ENCODE measurements at places on chromosomes 2 and 18. TPM values are rescaled to one million over a fixed set of nuclear protein-coding genes. Genes with fewer than 3 reads are reported as not detected.
A peak's percentile ranks its signal among the peaks of the same experiment; 100 is the strongest.

GRCh38 chr2:32752952-32753351, 125.1 kb downstream of the TTC27 start:
- peaks cover 20% of the 10 kb centered on the region for H3K4me1 ChIP-seq
- no peak overlapping the region for H3K27ac ChIP-seq
- no peak for DNase-seq
- H3K27me3 ChIP-seq: no peaks in the 10 kb centered on the region
- H3K36me3 ChIP-seq: no peaks in the 10 kb centered on the region
- no peak overlapping the region for H3K4me3 ChIP-seq

DNA sequence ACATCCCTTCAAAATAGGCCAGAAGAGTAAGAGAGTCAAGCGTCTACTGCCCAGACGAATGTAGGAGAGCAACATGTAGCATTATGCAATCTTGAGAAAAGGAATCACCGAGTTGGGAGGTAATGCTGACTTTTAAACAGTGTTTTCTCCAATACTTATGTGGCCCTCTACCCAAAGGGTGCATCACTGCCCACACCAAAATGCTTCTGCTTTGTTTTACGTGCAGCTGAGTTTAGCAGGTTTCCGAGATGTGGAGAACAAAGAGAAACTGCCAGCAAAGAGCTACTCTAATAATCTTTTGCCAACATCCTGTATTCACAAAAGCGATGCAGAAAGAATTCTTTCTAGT, 63.4 kb upstream of the ZEB2 start:
- no peak overlapping the region for H3K4me3 ChIP-seq
- DNase-seq: no peak
- no peak overlapping the region for H3K27ac ChIP-seq
- H3K27me3 ChIP-seq: no peaks in the 10 kb centered on the region
- no peaks in the 10 kb centered on the region for H3K36me3 ChIP-seq

DNA sequence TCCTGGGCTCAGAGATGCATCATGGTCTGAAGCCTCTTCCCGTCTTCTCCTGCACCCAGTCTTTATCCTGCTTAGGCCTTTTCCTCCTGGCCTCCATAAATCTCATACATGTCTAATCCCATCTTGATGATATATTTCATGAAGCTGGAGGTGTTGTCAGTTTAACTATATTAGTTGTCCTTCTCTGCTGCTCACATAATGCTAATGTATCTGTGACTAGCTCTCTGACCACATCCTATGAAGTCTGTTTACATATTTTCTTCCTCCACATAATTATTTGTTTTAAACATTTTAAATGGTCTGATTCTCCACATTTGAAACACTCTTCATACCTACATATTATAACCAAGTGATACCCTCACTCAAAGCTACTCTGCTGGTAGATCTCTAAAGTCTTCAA, 315.2 kb upstream of the RND3 start:
- no peaks in the 10 kb centered on the region for H3K36me3 ChIP-seq
- H3K4me3 ChIP-seq: no peak overlapping the region

GRCh38 chr2:175008801-175009495, 3.8 kb upstream of the CHN1 start:
- peaks cover 42% of the 10 kb centered on the region for H3K27me3 ChIP-seq
- H3K4me1 ChIP-seq: peaks cover 22% of the 10 kb centered on the region
- no peak overlapping the region for H3K27ac ChIP-seq
- H3K4me3 ChIP-seq: no peak overlapping the region
- DNase-seq: no peak

- H3K36me3 ChIP-seq: no peaks in the 10 kb centered on the region
- H3K27ac ChIP-seq: no peak overlapping the region
- no peak for DNase-seq
- H3K4me3 ChIP-seq: no peak overlapping the region
- no peaks in the 10 kb centered on the region for H3K27me3 ChIP-seq
Measured at GRCh38 chr2:98519156-98519555, 74.5 kb downstream of the INPP4A start.

- H3K4me3 ChIP-seq: no peak overlapping the region
- no peaks in the 10 kb centered on the region for H3K36me3 ChIP-seq
- no peak for DNase-seq
- no peaks in the 10 kb centered on the region for H3K4me1 ChIP-seq
- no peaks in the 10 kb centered on the region for H3K27me3 ChIP-seq
Measured at GRCh38 chr2:123035541-123035940, 989.5 kb upstream of the CNTNAP5 start.

- peaks cover 19% of the 10 kb centered on the region for H3K36me3 ChIP-seq
- H3K27me3 ChIP-seq: no peaks in the 10 kb centered on the region
- H3K27ac ChIP-seq: no peak overlapping the region
- H3K4me3 ChIP-seq: no peak overlapping the region
- peaks cover 11% of the 10 kb centered on the region for H3K4me1 ChIP-seq
- DNase-seq: no peak
Measured at GRCh38 chr2:240589850-240590525, 3.5 kb downstream of the CAPN10 start.

GRCh38 chr2:126766295-126766968, 110.5 kb downstream of the GYPC start:
- 0 out of 2 replicates have a peak, but pooled peaks cover 3% of the 10 kb centered on the region for H3K27me3 ChIP-seq
- no peak for DNase-seq
- H3K4me1 ChIP-seq: no peaks in the 10 kb centered on the region
- no peak overlapping the region for H3K4me3 ChIP-seq
- no peak overlapping the region for H3K27ac ChIP-seq

DNA sequence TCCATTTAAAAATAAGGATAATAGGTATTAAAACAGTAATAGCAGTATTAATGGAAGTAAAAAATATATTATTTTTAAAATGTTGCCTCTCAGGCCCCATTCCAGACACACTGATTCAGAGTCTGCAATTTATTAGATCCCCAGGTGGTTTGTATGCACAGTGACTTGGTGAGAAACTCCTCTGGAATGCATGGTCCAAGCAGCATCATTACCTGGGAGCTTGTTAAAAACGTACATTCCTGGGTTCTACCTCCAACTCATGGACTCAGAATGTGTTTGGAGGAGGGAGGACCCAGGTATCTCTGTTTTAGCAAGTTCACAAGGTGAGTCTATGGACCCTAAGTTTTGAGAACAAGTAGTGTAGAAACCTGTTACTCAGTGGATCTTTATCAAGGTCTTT, 95.6 kb downstream of the ITGA4 start:
- peaks cover 4% of the 10 kb centered on the region for H3K27me3 ChIP-seq
- no peak overlapping the region for H3K4me3 ChIP-seq
- no peak for DNase-seq
- H3K27ac ChIP-seq: no peak overlapping the region
- no peaks in the 10 kb centered on the region for H3K36me3 ChIP-seq

GRCh38 chr2:179449010-179449409, 184.4 kb upstream of the SESTD1 start:
- H3K27me3 ChIP-seq: no peaks in the 10 kb centered on the region
- H3K36me3 ChIP-seq: no peaks in the 10 kb centered on the region
- H3K27ac ChIP-seq: no peak overlapping the region

DNA sequence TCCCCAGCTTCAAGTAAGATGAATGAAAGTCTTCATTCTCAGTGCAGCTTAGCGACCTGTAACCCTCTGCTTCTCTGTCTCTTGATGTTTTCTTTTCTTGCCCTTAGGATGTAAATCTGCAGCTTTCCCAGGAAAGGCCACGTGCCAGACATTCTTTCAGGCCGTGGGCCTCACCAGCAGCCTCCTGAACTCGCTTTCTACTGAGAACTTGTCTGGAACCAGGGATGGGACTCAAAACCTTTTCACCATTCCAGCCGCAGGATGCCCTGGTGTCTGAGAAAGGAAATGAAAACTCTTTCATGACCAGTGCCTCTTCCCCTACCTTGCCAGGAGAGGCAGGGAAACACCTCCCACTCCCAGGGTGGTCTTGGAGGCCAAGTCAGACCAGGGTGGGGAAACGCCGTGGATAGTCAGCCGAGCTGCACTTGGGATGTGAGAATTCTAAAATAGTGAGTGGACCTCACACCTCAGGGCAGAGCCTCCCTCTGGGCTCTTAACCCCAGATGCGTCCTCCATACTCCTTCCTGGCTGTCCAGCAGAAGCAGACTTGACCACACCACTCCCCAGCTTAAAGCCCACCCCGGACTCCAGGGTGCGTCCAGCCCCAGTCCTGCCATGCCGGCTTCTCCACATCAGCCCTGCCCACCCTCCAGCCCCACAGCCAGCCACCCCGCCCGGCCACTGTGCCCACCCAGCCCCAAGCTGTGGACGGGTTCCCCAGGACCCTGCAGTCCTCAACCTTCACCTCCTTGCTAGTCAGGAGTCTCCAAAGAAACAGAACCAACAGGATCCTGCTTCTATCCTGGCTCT, 115.5 kb downstream of the TWIST2 start:
- DNase-seq: peak; percentile 34
- no peak overlapping the region for H3K27ac ChIP-seq
- no peaks in the 10 kb centered on the region for H3K27me3 ChIP-seq
- no peaks in the 10 kb centered on the region for H3K4me1 ChIP-seq

DNA sequence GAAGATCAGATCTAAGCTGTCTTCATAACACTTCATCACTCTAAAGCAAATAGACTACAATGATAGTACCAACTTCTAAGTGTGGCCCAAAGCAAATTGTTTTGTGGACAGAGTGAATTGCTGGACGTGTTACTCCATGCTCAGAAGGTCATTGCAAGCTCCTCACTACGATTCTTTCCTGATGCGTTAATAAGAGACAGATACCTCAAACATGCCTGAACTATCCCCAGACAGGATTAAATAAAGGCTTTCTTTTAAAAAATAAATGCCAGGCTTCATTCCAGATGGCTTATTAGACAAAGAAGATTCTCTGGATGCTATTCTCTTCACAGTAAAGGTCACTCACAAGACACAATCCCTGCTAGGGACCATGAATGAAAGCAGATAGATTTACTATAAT, 621.2 kb downstream of the DCDC2C start:
- H3K27me3 ChIP-seq: no peaks in the 10 kb centered on the region
- H3K4me1 ChIP-seq: no peaks in the 10 kb centered on the region
- no peak for DNase-seq
- H3K27ac ChIP-seq: no peak overlapping the region
- H3K36me3 ChIP-seq: no peaks in the 10 kb centered on the region

DNA sequence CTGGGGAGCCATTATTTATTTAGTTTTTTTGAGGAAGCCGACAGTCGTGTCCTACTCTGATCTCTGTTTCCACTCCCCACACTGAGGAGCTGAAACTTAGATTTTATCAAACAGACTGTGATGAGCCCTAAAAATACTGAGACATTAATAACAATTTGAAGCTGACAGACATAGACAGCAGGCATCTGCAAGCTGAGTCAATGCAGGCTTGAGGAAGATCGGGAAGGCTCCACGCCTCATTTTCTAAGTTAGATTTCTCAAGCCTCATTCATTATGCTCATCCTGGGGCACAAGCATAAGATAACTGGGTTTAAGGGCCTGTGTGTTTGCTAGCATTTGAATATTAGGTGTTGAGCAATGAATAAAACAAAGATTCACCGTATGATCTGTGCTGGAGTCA, 26.3 kb downstream of the EFR3B start:
- no peaks in the 10 kb centered on the region for H3K27me3 ChIP-seq
- no peaks in the 10 kb centered on the region for H3K36me3 ChIP-seq
- no peak overlapping the region for H3K4me3 ChIP-seq
- H3K27ac ChIP-seq: no peak overlapping the region

DNA sequence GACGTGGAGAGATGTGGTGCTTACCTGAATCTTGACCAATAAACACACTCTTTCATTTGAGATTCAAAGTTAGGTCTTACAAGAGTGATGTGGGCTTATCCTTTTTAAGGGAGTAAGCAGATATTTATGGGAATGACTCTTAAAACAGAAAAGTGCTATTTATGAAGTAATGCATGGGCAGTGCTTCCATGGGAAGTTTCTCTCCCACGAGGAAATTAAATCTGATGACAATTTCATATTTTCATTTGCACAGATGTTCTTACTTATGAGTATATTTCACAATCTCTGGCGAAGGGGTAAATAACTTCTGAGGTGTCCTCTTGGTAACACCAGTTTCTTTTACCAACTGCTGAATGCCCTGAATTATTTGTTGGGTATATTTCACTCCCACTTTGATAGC, 21.0 kb downstream of the PNPT1 start:
- peaks cover 44% of the 10 kb centered on the region for H3K36me3 ChIP-seq
- no peaks in the 10 kb centered on the region for H3K4me1 ChIP-seq
- no peaks in the 10 kb centered on the region for H3K27me3 ChIP-seq
- no peak for DNase-seq

DNA sequence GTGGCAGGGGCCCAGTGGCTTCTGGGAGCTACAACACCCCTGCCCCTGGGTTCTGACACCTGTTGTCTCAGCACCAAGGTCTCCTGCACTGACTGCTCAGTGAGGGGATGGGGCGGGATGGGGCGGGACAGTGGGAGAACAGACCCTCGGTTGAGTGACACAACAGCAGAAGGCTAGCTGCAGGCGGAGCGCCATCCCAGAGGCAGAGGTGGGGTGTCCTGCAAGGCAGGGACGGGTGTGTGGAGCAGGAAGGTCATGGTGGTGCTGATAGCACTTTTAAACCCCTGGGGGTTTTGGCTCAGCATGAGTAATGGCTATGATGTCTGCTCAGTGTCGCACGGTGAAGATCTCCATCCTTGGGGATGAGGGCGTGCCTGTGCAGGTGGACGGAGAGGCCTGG, 105.1 kb downstream of the DGKD start:
- H3K4me3 ChIP-seq: no peak overlapping the region
- no peak overlapping the region for H3K27ac ChIP-seq
- no peak for DNase-seq
- H3K27me3 ChIP-seq: no peaks in the 10 kb centered on the region

DNA sequence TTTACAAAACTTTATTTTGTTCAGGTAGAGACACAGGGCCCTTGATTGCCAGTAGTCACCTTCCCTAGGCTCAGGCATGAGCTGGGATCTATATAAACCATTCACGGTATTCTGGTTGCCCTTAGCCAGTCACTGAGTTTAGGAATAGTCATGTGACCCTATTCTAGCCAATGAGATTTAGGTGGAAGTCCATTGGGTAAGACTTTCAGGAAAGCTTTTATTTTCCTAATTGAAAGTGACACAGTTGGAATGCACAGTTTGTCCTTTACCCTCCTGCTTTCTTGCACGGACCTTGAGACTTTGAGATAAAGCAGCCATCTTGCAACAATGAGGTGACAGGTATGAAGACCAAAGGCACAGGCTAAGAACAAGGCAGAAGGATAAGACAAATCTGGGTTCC, 21.5 kb downstream of the SLC4A5 start:
- no peaks in the 10 kb centered on the region for H3K4me1 ChIP-seq
- H3K27ac ChIP-seq: no peak overlapping the region
- no peak overlapping the region for H3K4me3 ChIP-seq

DNA sequence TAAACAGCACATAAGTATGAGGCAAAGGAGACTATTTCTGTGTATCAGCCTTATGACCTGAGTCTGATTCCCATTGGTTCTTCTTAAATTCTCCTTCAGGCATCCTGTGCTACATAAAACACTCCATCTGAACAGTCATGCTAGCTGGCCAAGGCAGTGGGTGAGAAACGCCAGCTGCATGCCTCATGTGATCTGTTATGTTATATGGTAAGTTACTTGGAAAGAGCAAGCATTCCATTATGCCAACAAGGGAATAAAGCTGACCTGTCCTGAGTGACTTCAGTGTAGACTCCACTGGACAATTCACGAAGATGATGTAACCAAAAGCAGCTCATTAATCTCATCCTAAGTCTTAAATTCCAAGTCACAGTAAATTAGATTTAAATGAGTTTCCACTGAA, 216.5 kb upstream of the FN1 start:
- peaks cover 5% of the 10 kb centered on the region for H3K4me1 ChIP-seq
- H3K27me3 ChIP-seq: no peaks in the 10 kb centered on the region
- DNase-seq: no peak
- H3K4me3 ChIP-seq: no peak overlapping the region
- no peaks in the 10 kb centered on the region for H3K36me3 ChIP-seq

Gene ALLC
- not detected for total RNA-seq

Gene CRYGD
- total RNA-seq: not detected

Gene AMMECR1L
- 15.7 TPM for total RNA-seq

Gene TMEM131
- 18.7 TPM for total RNA-seq

Gene GALNT3
- 2.2 TPM for total RNA-seq

Gene SCYGR4
- not detected for total RNA-seq

Gene SETBP1
- 12.6 TPM for total RNA-seq

Gene RAB6C
- not detected for total RNA-seq

Data from SJSA1 (cell line).